Suprapubic skin (tissue), 4 donors: ENCODE measurements at places on chromosomes 2 and 18.

DNA sequence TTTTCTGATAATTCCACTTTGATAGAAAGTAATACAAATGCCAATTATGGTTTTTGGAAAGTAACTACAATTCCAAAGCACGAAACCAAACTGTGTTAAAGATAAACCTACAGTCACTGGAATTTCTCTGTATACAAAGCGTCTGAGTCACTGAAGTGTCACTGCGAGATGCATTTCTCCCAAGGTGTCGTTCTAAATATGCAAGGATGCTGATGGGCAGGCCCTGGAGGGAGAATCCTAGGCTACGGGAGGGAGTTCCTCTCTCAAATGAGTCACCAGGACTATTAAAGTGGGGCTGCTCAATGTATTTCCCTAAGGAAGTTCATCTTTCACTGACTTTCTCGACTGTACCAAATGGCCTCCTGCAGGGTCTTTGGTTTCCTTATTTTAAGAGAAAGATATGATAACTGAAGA lies 163.8 kb upstream of the STK17B start:
- no peaks in the 10 kb centered on the region for H3K36me3 ChIP-seq
- no peak for DNase-seq
- H3K4me1 ChIP-seq: peaks cover 7% of the 10 kb centered on the region
- no peak overlapping the region for H3K27ac ChIP-seq

- no peaks in the 10 kb centered on the region for H3K27me3 ChIP-seq
- H3K4me3 ChIP-seq: no peak overlapping the region
- no peaks in the 10 kb centered on the region for H3K36me3 ChIP-seq
- H3K4me1 ChIP-seq: peaks cover 3% of the 10 kb centered on the region
- no peak overlapping the region for H3K27ac ChIP-seq
These were observed 132.8 kb downstream of the ARHGAP15 start for GRCh38 chr2:143261986-143262385.

GRCh38 chr18:62976227-62976626 lies 260.9 kb downstream of the PHLPP1 start:
- no peak for DNase-seq
- peaks cover 28% of the 10 kb centered on the region for H3K36me3 ChIP-seq
- no peaks in the 10 kb centered on the region for H3K27me3 ChIP-seq

DNA sequence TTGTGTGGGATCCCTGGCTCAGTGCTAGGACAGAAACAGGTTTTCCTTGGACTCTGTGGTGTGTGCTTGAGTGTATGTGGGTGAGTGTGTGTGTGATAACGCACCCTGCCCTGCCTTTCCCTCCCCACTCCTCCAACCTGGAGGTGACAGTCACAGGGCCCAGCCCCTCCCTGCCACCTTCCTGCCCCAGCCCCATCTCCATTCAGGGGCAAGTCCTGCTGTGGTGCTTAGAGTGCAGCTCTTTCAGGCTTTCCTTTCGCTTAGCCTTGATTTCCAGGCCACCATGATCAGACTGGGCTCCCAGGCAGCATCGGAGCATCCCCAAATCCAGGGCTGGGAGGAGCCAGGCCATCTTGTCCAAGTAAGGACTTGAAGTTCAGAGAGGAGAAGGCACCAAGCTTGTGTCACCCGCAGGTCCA lies 185.2 kb downstream of the ZFP36L2 start:
- H3K4me1 ChIP-seq: peaks cover 47% of the 10 kb centered on the region
- no peak overlapping the region for H3K4me3 ChIP-seq
- H3K27me3 ChIP-seq: no peaks in the 10 kb centered on the region
- DNase-seq: no peak

DNA sequence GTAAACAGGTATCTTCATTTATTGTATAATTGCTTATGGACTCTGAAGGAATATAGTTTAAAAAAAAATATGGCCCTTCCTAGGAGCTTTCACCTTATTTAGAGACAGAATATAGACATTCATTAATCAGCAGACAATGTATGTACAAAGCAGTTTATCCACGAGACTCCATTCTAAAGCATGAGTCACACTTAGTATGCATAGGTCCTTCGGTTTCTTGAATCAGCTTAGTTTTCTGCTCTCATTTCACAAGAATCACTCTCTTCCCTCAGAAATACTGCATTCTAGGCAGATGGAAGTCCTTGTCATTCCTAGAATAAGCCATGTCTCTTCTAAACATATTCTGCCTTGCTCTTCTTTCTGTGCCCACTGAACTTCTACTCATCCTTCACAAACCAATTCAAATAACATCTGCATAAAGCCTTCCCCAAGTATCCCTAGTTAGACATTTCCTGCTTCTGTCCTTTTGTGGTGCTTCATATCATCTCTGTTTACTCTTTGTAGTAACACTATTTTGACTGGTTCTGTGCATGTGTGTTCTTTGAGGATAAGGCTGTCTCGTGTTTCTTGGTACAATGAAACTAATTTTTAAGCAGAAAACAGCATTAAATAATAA lies 84.5 kb downstream of the PTRHD1 start:
- no peak overlapping the region for H3K4me3 ChIP-seq
- DNase-seq: no peak
- H3K36me3 ChIP-seq: peaks cover 53% of the 10 kb centered on the region
- H3K27me3 ChIP-seq: no peaks in the 10 kb centered on the region
- no peak overlapping the region for H3K27ac ChIP-seq

DNA sequence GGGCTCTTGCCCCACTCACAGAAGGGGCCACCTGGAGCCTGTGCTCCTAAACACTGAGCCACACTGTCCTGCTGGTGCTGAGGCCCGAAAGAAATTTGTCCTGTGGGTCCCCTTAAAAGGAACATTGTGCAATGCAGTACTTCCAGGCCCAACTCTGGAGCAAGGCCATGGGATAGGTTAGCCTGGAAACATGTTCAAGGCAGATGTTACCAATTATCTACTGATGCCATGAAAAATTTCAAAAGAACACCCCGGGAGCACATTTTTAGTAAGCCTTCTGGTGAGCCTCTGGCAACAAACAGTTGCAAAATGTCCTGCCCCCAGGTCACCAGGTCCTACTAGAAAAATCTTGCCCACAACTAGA lies 12.3 kb upstream of the PTMA start:
- no peak for DNase-seq
- no peak overlapping the region for H3K4me3 ChIP-seq
- H3K27ac ChIP-seq: peak overlapping the region; percentile 65
- H3K27me3 ChIP-seq: no peaks in the 10 kb centered on the region
- peaks cover 29% of the 10 kb centered on the region for H3K4me1 ChIP-seq

DNA sequence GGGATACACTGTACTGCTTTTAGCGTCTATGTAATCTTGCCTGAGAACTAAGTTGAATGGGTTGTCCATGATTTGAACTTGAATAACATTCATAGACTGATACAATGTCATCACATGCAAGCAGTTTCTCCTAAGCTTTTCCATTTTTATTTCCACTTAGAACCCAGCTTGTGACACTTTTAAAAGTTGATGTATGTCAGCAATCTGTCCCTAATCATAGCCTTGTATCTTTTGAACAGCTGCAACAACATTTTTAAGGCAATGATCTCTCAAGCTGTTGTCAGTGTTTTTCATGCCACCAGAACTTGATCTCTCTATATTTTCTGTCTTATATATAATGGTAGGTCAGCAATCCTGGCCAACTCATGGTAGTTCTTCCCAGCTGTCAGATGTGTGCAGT lies 185.0 kb downstream of the DOK6 start:
- no peaks in the 10 kb centered on the region for H3K4me1 ChIP-seq
- DNase-seq: no peak
- H3K4me3 ChIP-seq: no peak overlapping the region
- no peaks in the 10 kb centered on the region for H3K36me3 ChIP-seq

DNA sequence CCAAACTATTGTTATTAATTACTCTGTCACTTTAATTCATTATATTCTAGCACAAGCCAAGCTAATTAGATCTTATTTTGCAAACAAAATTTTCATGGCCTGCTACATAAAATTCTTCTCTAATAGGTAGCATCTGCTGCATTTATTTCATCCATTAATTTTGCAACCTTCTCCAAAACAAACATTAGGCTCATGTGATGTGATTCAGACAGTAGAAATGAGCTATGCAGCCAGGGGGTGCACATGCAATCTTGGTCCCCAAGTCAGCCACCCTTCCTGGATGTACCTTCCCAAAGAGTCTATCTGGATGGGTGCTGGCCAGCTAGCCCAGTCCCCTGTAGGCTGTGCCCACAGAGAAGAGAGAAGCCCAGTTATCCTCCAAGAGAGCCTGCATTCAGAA lies 242.1 kb upstream of the OSR1 start:
- no peak overlapping the region for H3K27ac ChIP-seq
- no peaks in the 10 kb centered on the region for H3K4me1 ChIP-seq
- H3K36me3 ChIP-seq: no peaks in the 10 kb centered on the region
- H3K27me3 ChIP-seq: no peaks in the 10 kb centered on the region

- H3K36me3 ChIP-seq: no peaks in the 10 kb centered on the region
- H3K27ac ChIP-seq: no peak overlapping the region
- H3K27me3 ChIP-seq: no peaks in the 10 kb centered on the region
- no peak for DNase-seq
- no peak overlapping the region for H3K4me3 ChIP-seq
These were observed 2.3 kb downstream of the STEAP3 start for GRCh38 chr2:119225926-119226325.

DNA sequence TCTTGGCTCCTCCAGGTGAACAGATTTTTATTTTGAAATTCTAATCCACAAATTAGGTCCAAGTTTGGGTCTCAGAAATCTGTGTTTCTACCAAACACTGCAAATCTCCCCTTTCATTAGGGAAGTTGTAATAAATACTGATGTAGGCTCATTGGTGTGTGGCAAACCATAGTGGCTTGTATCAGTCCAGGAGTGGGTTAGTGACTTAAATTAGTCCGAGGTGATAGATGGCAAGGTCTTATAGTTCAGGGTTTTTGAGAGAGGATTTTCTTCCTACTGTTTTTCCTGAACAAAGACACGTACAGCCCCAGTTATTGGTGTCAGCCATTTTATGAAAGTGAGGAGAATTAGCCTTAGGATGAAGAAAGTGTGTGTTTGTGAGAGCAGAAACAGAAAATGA lies 74.6 kb downstream of the RPRM start:
- no peaks in the 10 kb centered on the region for H3K36me3 ChIP-seq
- H3K4me3 ChIP-seq: no peak overlapping the region
- no peaks in the 10 kb centered on the region for H3K27me3 ChIP-seq

DNA sequence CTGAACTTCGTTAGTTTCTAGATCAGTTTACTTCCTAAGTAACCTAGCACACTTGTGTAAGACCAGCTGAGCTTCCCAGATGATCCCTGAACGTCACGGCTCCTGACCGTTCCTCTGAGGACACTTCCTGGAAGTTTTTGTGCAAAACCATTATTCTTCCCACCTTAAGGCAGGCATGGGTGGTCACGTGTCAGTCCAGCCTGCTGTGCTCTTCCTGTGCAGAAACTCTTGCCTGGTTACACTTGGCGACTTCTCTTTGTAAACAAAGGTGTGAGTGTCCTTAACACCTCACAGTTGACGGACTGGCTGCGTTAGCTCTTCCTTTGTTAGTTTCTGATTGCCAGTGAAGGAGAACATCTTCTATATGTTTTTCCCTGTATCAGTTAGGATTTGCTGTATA lies 118.3 kb downstream of the SH3RF3 start:
- DNase-seq: no peak
- H3K27ac ChIP-seq: no peak overlapping the region
- H3K27me3 ChIP-seq: no peaks in the 10 kb centered on the region
- H3K4me1 ChIP-seq: peaks cover 33% of the 10 kb centered on the region

DNA sequence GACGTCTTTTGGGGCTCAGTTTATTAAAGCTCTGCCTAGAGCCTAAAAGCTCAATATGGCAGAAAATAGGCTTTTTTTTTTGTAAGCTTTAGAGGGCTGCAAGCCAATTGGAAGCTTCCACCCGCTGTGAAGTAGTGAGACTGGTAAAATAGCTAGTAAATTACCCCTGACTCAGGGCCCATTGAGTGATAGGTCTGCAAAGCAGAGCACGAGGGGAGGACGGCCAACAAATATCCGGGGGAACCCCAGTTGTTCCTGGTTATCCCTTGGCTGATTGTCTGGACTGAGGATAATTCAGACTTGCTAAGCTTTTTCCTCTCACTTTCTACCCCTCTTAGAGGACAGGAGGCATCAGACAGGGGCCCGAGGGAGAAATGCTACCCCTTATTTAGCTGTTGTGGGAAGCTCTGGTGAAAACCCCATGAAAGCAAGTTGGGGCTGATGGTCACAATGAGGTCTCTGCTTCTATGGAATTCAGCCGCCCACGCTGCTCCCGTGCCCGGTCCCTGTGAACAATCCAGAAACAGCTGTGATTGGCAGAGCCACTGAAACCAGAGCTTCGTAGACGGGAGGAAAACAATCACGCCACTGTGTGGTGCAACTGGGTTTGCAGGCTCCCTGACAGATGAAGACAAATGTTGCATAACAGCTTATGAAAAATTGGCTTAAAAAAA lies 141.9 kb upstream of the LGALSL start:
- no peaks in the 10 kb centered on the region for H3K36me3 ChIP-seq
- no peaks in the 10 kb centered on the region for H3K27me3 ChIP-seq
- H3K4me3 ChIP-seq: peak overlapping the region; percentile 27
- DNase-seq: peak; percentile 91
